ENCODE measurements at places on chromosomes 13 and 19.

- no peak for DNase-seq
These were observed 17.1 kb upstream of the IGLON5 start for GRCh38 chr19:51294211-51294976.

DNA sequence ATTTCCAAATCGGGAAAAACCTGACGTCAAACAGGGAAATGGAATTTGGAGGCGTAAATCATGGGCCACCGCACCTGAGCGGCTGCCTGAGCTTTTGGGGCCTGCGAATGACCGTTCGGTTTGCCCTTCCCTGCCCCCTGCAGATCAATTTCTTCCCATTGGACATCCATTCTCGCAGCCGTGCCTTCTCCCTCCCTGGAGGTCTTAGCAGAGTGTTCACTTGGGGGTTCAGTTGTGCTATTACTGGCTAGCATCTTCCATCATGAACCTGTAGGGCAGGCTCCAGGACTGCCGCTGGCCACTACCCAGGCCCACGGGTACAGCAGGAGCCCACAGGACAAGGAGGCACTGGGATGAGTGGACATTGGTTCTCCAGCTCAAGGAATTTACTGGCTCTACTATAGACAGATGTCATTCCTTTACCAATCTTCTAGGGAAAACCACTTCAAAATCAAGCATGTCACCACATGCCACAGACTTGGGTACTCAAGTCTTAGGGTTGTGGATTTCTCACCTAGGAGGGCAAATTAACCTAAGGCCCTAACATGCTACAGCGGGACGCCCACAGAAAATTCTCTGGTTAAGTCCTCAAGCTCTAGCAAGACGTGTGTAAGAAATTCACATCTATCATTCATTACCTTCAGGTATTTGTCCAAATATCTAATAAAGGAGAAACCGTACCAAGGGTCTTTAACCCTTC lies 75.5 kb downstream of the COL4A1 start:
- no peak for DNase-seq

- no peak for DNase-seq
These were observed 16.1 kb upstream of the SIGLEC6 start for GRCh38 chr19:51547397-51548212.

DNA sequence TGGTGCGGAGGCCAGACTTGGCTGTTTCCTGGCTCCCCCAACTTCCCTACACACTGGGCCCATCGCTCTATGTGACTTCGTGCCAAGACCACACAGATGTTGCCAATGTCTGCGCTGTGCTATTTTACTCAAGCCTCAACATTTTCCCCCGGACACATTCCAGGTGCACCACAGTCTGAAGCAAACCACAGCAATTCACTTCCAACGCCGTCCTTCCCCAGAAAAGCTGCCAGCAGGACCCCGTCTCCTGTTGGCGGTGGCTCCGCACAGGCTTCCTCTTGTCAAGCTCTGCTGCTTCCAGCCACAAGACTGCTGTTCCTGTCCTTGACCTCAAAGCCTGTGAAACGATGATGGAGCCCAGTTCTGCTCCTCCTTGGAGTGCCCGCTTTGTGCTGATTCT lies 100.7 kb downstream of the CRYL1 start:
- DNase-seq: no peak

- no peak for DNase-seq
These were observed 2.2 kb upstream of the LSR start for GRCh38 chr19:35246466-35247092.
